COR-L47 (cell line): ENCODE measurements at places on chromosomes 16 and 17.

DNA sequence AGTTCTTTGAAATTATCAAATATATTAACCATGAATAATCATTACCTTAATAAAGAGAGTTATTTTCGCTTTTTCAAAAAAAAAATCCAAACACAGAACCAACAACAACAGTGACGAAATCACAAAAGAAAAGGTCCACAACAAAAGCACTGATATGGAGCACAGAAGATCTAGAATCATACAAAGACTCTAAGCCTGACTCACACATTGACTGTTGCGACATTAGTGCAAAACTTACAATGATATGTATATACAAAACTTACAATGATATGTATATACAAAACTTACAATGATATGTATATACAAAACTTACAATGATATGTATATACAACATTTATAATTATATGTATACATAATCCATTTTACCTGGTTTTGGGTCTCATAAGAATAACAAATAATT lies 117.7 kb downstream of the USP22 start:
- DNase-seq = no peak

GRCh38 chr17:5488752-5489151 lies 2.4 kb downstream of the MIS12 start:
- no peak for DNase-seq

DNA sequence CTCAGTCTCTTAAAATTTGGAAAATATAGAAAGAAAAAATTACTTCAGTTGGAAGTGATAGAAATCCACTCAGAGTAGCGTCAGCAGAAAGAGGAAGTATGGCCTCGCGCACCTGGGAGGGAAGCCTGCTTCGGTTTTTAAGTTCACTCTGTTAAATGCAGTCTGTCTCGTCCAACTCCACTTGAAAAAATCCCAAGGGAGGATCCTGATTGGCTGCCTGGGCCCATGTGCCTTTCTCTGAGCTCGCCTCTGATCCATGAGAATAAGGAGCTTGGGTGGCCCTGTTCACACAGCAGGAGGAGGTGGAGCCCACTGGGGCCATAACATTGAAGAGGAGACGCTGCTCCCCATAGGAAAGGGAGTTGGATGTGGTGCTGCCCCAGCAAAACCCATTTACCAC lies 40.7 kb downstream of the DNAJA2 start:
- no peak for DNase-seq

GRCh38 chr17:40307001-40307730 lies 1.8 kb upstream of the RARA start:
- DNase-seq = peak; percentile 81

DNA sequence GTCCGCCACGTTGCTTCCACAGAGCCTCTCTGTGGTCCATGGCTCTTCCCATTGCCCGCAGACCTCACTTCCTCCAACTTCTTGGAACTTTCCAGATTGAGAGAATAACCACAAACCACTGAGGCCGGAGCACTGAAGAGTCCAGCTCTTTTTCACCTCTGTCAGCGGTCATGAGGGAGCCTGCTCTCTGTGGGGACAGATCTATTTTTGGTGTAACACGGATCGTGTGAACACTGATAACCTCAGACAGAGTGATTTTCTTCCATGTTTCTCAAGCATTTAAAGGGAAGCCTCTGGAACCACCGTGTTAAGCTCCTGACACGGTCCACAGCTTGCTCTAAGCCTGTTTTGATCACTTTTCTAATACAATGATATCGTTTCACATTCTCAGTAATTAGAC lies 49.7 kb downstream of the NTN1 start:
- DNase-seq = no peak

- DNase-seq = no peak
Measured at GRCh38 chr17:37642681-37643080, 565 bp downstream of the DDX52 start.

DNA sequence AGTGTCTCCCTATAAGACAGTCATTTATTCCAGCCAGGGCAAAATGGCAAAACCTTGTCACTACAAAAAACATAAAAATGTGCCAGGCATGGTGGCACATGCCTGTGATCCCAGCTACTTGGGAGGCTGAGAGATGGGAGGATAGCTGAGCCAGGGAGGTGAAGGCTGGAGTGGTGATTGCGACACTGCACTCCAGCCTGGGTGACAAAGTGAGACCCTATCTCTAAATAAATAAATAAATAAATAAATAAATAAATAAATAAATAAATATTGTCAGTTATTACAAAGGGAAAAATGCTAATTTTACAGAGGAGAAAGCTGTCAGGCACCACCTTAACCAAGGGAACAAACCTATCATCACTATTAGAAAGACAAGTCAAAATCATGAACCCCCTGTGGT lies 75.5 kb downstream of the STH start:
- no peak for DNase-seq
